GM12864 (cell line): ENCODE measurements at places on chromosomes 6 and 20.

GRCh38 chr20:50392138-50392866 is 117.9 kb upstream of the PTPN1 start:
- no peak for DNase-seq

DNA sequence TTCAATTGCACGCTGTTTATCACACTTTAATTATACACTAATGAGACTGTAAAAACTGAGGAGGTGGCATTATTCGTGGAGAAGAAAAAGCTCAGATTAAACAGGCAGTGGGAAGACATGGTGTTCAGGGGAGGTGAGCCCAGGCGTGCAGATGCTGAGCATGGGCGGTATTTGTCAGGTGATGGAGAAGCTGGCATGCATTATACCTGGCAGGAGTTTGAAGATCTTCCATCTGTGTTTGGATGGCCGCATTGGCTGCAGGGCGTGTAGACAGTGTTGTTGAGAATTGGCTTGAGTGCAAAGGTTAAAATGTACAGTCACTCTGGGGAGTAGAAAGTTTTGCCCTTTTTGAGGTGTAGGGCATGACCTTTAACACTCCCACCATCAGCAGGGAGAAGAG is 213.8 kb downstream of the ERMARD start:
- no peak for DNase-seq

GRCh38 chr6:108210556-108210955 is 44.7 kb downstream of the NR2E1 start:
- no peak for DNase-seq

GRCh38 chr6:168724669-168725570 is 283.9 kb downstream of the SMOC2 start:
- no peak for DNase-seq

DNA sequence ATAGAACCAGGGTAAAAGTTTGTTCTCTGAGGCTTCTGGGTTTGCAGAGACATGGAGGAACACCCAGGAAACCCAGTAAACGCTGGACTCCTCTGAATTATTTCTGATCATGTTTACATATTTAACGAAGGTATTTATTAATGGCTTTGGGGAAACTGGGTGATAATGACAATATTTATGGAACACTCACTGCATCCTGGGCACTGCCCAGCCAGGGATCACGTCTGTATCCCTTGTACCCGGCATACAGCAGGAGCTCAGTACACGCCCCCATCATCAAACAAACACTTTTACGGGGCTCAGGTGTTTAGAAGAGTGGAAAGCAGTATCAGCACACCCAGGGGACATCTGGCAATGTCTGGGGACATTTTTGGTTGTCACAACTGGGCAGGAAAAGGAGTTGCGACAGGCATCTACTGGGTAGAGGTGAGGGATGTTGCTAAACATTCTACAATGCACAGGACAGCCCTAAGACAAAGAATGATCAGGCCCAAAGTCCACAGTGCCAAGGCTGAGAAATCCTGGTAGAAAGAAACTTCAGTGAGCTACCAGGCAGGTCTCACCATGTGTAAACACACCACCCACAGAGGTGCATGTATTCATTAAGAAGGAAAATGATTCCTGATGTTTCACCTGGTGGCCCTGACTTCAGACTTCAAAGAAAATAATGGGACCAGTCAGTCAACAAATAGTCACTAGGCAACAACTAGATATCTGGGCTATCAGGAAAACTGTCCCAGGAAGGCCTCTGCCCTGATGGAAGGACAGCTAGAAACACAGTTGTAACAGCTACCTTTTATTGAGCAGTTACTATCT is 35.3 kb downstream of the ZMYND8 start:
- no peak for DNase-seq

- no peak for DNase-seq
Observed at GRCh38 chr6:11779329-11780096, 910 bp upstream of the ADTRP start.

GRCh38 chr6:156563714-156564113 is 213.5 kb upstream of the ARID1B start:
- DNase-seq: no peak

- no peak for DNase-seq
Observed at GRCh38 chr6:147060636-147061035, 143.6 kb upstream of the STXBP5 start.

- DNase-seq: no peak
Observed at GRCh38 chr6:109255946-109256640, 126.2 kb downstream of the CD164 start.

- DNase-seq: no peak
Observed at GRCh38 chr20:911882-912600, 4.1 kb downstream of the ANGPT4 start.

DNA sequence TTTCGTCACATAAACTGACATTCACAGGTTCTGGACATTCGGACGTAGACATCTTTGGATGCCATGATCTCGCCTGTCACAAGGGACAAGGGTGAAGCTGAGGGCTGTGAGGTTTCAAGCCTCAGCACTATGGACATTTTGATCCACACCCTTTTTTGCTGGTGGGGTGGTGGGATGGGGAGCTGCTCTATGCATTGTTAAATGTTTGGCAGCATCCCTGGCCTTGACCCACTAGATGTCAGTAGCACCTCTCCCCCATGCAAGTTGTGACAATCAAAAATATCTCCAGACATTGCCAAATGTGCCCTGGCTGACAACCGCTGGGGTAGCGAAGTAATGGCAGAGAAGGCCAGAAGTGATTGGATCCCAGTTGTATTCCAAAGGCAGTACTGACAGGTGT is 229.4 kb downstream of the TSHZ2 start:
- DNase-seq: no peak

- no peak for DNase-seq
Observed at GRCh38 chr6:11710311-11710761, 68.3 kb downstream of the ADTRP start.

DNA sequence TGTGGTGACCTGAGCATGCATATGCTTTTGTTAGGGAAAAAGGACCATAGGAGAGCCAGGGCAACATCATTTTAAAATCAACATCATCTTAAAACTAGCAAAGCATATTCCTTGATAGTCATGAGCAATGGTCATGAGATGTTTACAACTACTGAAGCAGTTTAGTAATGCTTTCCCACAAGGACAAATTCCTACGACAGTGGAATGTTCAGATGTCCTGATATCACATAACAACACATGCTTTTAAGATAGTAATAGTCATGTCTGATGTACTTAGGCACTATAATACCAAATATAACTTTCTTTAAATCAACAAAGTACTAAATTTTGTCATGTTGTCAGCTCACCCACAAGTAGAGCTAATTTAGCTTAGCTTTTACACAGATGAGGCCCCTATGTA is 370.3 kb downstream of the HTR1B start:
- no peak for DNase-seq

GRCh38 chr6:75374961-75375400 is 90.4 kb upstream of the TMEM30A start:
- no peak for DNase-seq

DNA sequence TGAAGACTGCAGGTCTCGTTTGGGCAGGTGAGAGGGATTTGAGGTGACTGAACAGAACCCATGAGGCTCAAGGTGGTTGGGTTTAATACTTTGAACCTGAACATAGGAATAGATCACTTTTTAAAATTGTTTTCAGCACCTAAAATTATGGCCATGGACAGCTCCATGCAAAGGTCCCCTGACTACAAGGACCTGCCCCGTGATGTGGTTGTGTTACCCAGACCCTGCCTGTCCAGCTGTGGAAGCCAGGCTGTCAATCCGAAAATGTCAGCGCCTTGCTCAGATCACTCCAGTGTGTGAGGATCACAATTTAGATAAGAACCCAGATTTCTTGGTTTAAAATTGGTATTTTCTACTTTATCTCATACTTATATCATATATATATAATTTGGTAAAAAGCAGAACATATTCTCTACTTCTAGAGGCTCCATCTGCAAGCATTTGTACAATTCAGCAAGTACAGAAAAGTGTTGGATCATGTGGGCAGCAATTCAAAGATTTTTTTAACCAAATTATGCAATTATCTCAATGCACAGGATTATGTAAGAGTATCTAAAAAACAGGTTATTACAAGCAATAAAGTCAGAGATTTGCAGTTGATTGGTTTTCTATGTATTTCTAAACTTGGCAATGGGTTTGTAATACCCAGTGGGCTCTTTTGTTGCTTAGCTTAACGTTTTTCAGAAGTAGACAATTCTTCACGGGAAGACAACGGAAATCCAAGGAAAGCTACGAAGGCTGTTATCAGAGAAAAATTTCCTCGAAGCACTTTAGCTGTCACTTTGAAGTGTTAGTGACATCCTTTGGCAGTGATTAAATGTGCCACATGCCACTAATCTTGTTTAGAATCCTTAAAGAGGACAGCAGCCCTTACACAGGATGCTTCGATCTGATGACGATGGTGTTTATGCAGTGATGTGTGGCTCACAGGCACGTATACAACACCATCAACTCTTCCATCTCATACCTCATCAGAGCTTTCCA is 24.1 kb upstream of the RPS6KA2 start:
- DNase-seq: no peak

- DNase-seq: no peak
Observed at GRCh38 chr20:325889-326644, 715 bp downstream of the SOX12 start.

DNA sequence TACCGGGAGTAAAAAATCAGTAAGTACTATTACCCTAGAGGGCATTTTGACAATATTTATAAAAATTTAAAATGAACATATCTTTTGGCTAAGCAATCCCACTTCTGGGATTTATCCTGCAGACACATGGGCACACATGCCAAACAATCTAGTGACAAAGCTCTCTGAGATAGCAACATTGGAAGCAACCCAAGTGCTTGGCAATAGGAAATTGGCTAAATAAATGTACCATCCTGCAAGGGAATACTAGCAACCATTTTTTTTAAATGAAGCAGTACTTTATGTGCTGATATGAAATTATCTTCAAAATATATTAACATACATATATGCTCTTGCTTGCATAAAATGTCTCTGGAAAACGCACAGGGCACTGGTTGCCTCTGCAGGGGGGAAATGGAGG is 133.8 kb downstream of the SNX5 start:
- DNase-seq: no peak

- DNase-seq: no peak
Observed at GRCh38 chr6:156534594-156534993, 242.6 kb upstream of the ARID1B start.

DNA sequence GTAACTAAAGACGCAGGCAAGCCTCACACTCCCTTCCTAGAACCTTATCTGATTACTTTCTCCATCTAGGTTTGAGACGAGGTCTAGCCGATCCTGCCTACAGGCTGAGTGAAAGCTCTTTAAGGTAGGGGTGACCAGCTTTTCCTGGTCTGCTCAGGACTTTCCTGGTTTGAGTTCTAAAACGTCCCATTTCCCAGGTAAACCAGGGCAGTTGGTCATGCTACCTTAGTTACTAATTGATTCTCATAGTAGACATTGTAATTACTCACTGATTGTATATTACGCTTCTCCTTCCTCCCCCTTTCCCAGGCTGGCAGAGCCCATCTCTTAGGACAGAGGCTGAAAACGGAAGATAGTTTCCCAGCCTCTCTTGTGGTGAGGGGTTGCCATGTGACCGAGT is 27.9 kb upstream of the RSPO4 start:
- no peak for DNase-seq

GRCh38 chr20:25188218-25188617 is 7.3 kb upstream of the ENTPD6 start:
- no peak for DNase-seq

DNA sequence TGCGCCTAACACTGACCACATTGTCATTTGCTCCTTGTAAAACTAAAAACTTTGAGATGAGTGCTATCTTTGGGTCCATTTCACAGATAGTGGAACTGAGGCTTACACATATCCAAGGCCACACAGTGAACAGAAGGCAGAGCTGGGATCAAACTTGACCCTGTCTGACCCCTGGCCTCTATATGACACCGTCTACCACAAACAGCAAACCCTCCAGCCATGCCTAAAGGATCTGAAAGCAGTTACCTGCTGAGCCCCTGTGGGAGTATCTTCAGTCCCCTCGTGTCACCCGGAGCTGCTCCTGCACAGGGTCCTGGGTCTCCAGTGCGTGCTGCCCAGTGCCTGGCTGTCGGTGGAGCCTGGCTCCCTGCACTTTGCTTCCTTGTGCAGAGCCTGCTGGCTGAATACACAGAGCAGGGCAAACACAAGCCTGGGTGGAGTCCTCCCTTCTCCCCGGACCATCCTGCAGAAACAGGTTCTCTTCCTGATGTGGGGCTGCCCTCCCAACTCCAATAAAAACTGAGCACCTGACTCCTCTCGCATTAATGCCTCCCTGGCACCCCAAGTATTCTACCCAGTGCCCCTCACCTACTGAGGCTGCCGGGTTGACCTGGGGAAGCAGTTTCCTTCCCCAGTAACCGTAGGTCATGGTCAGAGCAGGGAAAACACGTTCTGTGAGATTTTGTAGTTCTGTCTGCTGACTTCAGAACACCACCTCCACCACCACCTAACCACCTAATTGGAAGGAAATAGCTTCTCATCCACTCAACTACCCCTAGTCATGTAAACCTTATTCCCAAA is at the start of gene BCAS1:
Gene BCAS1 (minus strand): TSS at position 408 of the 801 bp plus-strand sequence. CDS start 11,876 bp downstream, outside the sequence.
- no peak for DNase-seq

DNA sequence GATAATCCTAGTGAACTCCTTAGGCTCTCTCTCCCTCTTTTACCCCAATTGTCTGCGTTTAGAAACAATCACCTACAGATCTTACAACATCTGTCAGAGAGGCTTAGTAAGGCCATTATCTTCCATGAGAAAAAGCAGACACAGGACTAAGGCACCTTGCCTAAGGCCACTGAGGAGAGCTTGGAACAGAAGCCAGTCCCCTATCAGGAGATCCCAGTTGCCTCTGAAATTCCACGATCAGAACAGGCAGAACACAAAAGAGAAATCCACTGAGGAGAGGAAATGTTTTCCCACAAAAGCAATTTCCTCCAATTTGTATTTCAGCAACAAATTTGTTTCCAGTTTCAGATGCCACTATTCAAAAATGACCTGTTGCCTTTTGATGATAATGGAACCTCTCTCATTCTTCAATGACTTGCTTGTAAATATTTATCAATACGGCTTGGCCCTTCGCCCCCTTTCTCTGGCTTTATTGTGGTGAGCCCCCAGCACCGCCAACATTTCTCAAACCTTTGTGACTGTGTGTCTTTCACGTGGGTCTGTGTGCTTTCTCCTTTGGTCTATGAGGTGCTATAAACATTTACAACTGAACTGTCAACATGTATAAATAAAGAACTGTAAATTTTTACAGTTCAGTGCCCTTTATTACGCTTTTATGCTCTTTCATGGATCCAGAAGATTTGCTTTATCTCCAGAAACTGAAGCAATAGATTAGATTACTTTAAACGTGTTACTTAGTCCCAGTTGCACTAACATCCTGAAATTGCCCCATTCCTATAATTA is 187.8 kb upstream of the PHACTR1 start:
- no peak for DNase-seq

DNA sequence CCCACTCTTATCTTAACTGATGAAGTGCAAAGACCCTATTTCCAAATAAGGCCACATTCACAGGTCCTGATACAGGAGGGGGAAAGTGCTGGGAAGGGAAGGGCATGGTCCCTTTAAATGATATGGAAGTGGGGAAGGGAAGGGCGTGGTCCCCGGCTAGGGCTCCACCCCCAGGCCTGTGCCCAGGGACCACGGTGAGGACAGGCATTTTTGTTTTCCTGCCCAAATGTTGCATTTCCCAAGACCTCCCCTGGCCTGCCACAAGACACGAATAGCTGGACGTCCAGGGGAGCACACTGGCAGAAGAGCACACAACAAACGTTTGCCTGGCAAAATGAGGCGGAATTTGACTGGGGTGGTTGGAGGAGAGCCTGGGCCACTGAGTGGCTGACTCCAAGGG is 16.1 kb upstream of the HFE start:
- no peak for DNase-seq

GRCh38 chr6:14452567-14453527 is 335.3 kb downstream of the CD83 start:
- no peak for DNase-seq

- DNase-seq: no peak
Observed at GRCh38 chr6:161379834-161380582, 106.1 kb upstream of the AGPAT4 start.
